ENCODE measurements at places on chromosomes 2 and 18. TPM values are rescaled to one million over a fixed set of nuclear protein-coding genes. Genes with fewer than 3 reads are reported as not detected.
A peak's percentile ranks its signal among the peaks of the same experiment; 100 is the strongest.

- H3K36me3 ChIP-seq, result peaks cover 2% of the 10 kb centered on the region
- no peaks in the 10 kb centered on the region for H3K4me1 ChIP-seq
- no peak for DNase-seq
- H3K27me3 ChIP-seq, result no peaks in the 10 kb centered on the region
These were observed 555.8 kb upstream of the ID2 start for GRCh38 chr2:8125741-8126711.

DNA sequence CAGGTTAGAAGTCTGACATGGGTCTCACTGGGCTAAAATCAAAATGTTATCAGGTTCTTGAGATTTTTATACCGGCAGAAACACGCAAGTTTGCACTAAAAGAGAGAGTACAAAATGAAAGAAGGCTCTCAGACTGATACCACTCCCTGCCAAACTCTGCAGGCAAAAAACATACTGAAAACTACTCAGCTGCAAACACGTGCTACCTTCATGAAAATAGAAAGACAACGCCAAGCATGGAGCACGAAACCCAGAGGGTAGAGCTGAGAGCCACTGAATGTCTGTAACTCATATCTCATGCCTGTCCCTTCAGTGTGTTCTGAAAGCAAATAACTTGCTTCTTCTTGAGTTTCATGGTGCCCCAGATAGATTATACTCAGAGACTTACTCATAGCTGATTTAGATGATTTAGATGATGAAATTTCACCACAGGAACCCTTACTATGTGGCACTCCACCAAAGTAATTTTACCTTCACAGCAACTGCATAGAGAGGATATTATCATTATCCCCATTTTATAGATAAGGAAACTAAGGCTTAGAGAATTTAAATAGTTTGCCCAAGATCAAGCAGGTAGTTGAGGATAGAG, 313.0 kb upstream of the SLC39A10 start:
- H3K27me3 ChIP-seq, result no peaks in the 10 kb centered on the region
- peaks cover 2% of the 10 kb centered on the region for H3K4me1 ChIP-seq
- no peak overlapping the region for H3K27ac ChIP-seq
- peaks cover 1% of the 10 kb centered on the region for H3K36me3 ChIP-seq
- no peak overlapping the region for H3K4me3 ChIP-seq

- no peak for DNase-seq
- no peak overlapping the region for H3K27ac ChIP-seq
- no peak overlapping the region for H3K4me3 ChIP-seq
- peaks cover 2% of the 10 kb centered on the region for H3K27me3 ChIP-seq
- no peaks in the 10 kb centered on the region for H3K4me1 ChIP-seq
These were observed 237.4 kb downstream of the AFF3 start for GRCh38 chr2:99905025-99905424.

GRCh38 chr18:36283448-36283847, 14.1 kb upstream of the FHOD3 start:
- H3K27ac ChIP-seq, result no peak overlapping the region
- H3K4me3 ChIP-seq, result no peak overlapping the region

GRCh38 chr18:45166836-45167551, 448.3 kb upstream of the SLC14A2 start:
- peaks cover 15% of the 10 kb centered on the region for H3K4me1 ChIP-seq
- H3K27me3 ChIP-seq, result peaks cover 4% of the 10 kb centered on the region
- DNase-seq, result no peak
- no peak overlapping the region for H3K4me3 ChIP-seq

GRCh38 chr18:11951390-11951851, 29.9 kb upstream of the IMPA2 start:
- H3K27ac ChIP-seq, result no peak overlapping the region
- H3K4me3 ChIP-seq, result no peak overlapping the region
- H3K36me3 ChIP-seq, result no peaks in the 10 kb centered on the region
- no peak for DNase-seq
- peaks cover 10% of the 10 kb centered on the region for H3K4me1 ChIP-seq
- no peaks in the 10 kb centered on the region for H3K27me3 ChIP-seq

- no peak overlapping the region for H3K4me3 ChIP-seq
- peak; percentile 83 for DNase-seq
- no peak overlapping the region for H3K27ac ChIP-seq
- peaks cover 4% of the 10 kb centered on the region for H3K4me1 ChIP-seq
- H3K27me3 ChIP-seq, result no peaks in the 10 kb centered on the region
- H3K36me3 ChIP-seq, result no peaks in the 10 kb centered on the region
These were observed 14.9 kb upstream of the CNNM3 start for GRCh38 chr2:96801005-96801785.

DNA sequence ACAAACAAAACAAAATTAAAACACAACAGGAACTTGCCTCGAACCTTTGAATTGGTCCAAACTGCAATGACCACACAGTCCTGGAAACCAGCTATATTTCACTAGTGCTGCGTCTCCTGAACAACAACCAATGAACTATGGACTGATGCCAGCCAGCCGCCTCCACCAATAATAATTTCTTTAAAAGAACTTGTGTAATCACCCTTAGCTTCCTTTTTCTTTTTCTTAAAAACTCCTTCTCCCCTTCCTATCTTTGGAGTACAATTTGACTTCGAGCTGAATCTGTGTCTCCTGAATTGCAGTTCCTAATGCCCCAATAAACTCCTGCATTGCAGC, 1.6 kb upstream of the CXXC1 start:
- peak overlapping the region; percentile 35 for H3K4me3 ChIP-seq
- H3K27ac ChIP-seq, result peak overlapping the region; percentile 67
- no peak for DNase-seq
- H3K36me3 ChIP-seq, result peaks cover 22% of the 10 kb centered on the region
- H3K4me1 ChIP-seq, result peaks cover 28% of the 10 kb centered on the region
- H3K27me3 ChIP-seq, result no peaks in the 10 kb centered on the region

GRCh38 chr2:132978840-132979239, 308.8 kb upstream of the LYPD1 start:
- no peaks in the 10 kb centered on the region for H3K36me3 ChIP-seq
- no peak overlapping the region for H3K27ac ChIP-seq
- no peak overlapping the region for H3K4me3 ChIP-seq
- H3K27me3 ChIP-seq, result no peaks in the 10 kb centered on the region

GRCh38 chr2:238598802-238599530, 172.2 kb downstream of the ASB1 start:
- H3K36me3 ChIP-seq, result no peaks in the 10 kb centered on the region
- H3K27me3 ChIP-seq, result peaks cover 10% of the 10 kb centered on the region
- no peaks in the 10 kb centered on the region for H3K4me1 ChIP-seq
- no peak overlapping the region for H3K4me3 ChIP-seq
- no peak for DNase-seq

GRCh38 chr2:174078275-174078674, 113.1 kb upstream of the SP3 start:
- H3K4me1 ChIP-seq, result no peaks in the 10 kb centered on the region
- H3K4me3 ChIP-seq, result no peak overlapping the region
- no peaks in the 10 kb centered on the region for H3K27me3 ChIP-seq
- peaks cover 10% of the 10 kb centered on the region for H3K36me3 ChIP-seq
- DNase-seq, result no peak

Gene SAG
- 0.23 TPM for total RNA-seq

Gene DSC2
- total RNA-seq, result not detected

Gene PSMA8
- total RNA-seq, result 0.82 TPM

Gene ZNF521
- not detected for total RNA-seq

Gene MITD1
- 63.1 TPM for total RNA-seq

Gene ACMSD
- not detected for total RNA-seq

Gene KANSL1L
- 5.8 TPM for total RNA-seq

Gene RIT2
- not detected for total RNA-seq
